ENCODE measurements at places on chromosomes 1 and 21. TPM values are rescaled to one million over a fixed set of nuclear protein-coding genes. Genes with fewer than 3 reads are reported as not detected.

The IFI16 gene
- total RNA-seq = 67.1 TPM

The LCE6A gene
- total RNA-seq = 3.0 TPM

The DESI2 gene
- total RNA-seq = 29.8 TPM

The ITGB2 gene
- 15.4 TPM for total RNA-seq

The KRTAP19-1 gene
- total RNA-seq = not detected

The TMPRSS3 gene
- 1.0 TPM for total RNA-seq

The LAMTOR2 gene
- total RNA-seq = 66.6 TPM

The COL24A1 gene
- total RNA-seq = 0.34 TPM

The HPDL gene
- total RNA-seq = not detected

DNA sequence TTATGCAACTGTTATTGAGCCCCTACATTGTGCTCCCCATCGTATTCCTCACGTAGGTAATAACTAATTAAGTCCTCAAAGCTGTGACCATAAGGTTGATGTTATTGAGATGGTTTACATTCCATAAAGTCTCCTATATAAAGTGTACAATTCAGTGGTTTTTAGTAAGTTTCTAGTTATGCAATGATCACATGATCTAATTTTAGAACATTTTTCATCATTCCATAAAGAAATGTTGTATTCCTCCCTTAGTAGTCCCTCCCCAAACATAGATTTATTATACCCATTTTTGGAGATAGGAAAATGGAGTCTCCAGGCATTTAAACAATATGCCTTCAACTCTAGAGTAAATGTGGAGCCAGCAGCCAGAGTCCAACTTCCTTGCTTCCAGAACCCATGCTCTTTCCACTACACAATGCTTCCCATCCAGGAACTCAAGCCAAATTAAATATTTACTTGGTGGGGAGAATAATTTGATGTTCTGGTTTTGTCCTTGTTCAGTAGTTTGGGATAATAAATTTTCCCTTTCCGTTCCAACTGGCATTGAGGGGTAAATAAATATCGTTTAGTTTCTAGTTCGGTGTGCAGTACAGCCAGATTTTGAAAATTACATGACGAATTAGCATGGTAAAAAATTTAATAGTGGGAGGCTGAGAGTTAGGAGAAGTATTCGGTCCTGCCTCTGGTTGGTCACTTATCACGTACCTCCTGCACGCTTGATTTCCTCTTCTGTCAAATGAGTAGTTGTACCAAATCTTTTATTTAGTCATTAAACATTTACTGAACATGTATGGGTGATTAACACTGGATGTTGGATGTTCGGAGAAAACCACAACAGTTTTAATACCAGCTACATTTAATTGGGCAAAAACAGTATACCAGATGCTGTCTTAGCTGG, 66.3 kb downstream of the CACHD1 start:
- no peaks in the 10 kb centered on the region for H3K36me3 ChIP-seq
- H3K4me3 ChIP-seq = no peak overlapping the region
- no peaks in the 10 kb centered on the region for H3K27me3 ChIP-seq
- H3K4me1 ChIP-seq = peaks cover 25% of the 10 kb centered on the region

DNA sequence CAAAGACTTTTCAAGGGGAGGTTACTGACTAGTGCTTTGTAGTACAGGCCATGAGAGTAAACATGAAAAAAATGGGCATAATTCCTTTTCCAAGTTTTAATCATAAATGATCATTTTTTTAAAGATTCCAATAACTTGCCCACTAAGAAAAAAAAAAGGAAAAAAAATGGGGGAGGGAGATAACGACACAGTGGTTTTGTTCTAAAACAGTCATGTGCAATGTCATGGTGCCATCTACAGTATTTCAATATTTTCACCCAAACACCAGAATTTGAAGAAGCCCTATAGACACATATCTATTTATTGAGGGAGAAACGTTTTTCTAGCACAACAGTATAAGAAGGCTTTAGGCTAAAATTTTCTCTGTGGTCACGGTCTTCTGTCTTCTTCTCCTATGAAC, 250.2 kb downstream of the LTN1 start:
- no peak for DNase-seq
- no peak overlapping the region for H3K27ac ChIP-seq
- H3K36me3 ChIP-seq = no peaks in the 10 kb centered on the region
- H3K4me1 ChIP-seq = peaks cover 10% of the 10 kb centered on the region
- no peak overlapping the region for H3K4me3 ChIP-seq
- H3K27me3 ChIP-seq = no peaks in the 10 kb centered on the region

DNA sequence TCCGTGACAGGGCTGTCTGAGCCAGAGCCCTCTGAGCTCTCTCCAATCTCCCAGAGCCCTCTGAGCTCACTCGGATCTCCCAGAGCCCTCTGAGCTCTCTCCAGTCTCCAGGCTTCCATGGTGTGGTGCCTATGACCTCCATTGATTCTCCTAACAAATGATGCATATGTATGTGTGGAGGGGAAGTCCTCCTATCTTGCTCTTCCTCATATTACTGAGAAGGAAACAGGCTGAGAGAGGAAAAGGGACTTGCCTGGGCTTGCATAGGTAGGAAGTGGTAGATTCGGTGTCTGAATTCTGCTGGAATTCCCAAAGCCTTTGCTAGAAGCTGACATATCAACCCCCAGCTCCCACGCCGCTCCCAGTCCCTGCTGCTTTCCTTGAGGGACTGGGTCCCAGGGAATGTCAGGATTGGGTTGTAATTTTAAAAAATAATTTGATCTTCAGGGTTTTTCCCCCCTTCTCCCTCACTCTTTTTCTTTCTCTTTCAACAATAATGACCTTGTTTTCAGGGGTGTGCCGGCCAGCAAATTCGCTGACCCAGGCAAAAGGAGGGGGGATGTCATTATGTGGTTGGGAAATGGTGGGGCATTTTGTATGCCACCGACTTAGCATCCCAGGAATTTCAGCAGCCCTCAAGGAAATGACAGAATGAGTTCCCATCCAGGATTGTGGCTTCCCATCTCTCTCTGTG, 42.3 kb upstream of the RUNX3 start:
- H3K4me3 ChIP-seq = no peak overlapping the region

DNA sequence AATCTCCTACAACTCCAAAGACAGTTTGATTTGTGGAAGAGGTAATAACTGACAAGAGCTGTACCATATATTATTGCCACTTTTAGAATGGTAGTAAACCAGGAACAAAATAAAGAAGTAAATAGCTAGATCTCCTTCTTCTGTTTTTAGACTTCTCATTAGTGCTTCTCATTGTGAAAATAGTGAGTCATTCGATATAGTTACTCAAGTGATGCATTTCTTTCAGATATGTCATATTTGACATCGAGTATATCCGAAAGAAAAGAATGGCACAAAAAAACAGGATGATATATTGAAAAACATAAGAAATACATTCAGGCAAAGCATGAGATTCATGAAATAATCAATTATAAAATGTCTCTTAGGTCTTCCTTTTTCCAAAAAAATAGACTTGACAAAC, 1346.1 kb downstream of the BRINP3 start:
- no peaks in the 10 kb centered on the region for H3K27me3 ChIP-seq
- DNase-seq = no peak
- no peak overlapping the region for H3K4me3 ChIP-seq
- no peaks in the 10 kb centered on the region for H3K36me3 ChIP-seq
- H3K4me1 ChIP-seq = no peaks in the 10 kb centered on the region
- no peak overlapping the region for H3K27ac ChIP-seq

GRCh38 chr1:220803401-220804201, 16.9 kb downstream of the MTARC1 start:
- no peak overlapping the region for H3K4me3 ChIP-seq
- H3K27ac ChIP-seq = no peak overlapping the region
- DNase-seq = no peak
- peaks cover 5% of the 10 kb centered on the region for H3K27me3 ChIP-seq
- no peaks in the 10 kb centered on the region for H3K4me1 ChIP-seq

- H3K27me3 ChIP-seq = no peaks in the 10 kb centered on the region
- H3K4me3 ChIP-seq = no peak overlapping the region
- H3K4me1 ChIP-seq = peaks cover 45% of the 10 kb centered on the region
- no peak for DNase-seq
These were observed 26.4 kb downstream of the ABCA4 start for GRCh38 chr1:94094469-94095111.

- H3K4me3 ChIP-seq = no peak overlapping the region
- H3K4me1 ChIP-seq = peaks cover 41% of the 10 kb centered on the region
- peak overlapping the region; percentile 31 for H3K27ac ChIP-seq
- H3K27me3 ChIP-seq = peaks cover 43% of the 10 kb centered on the region
- no peak for DNase-seq
These were observed 49.9 kb downstream of the UMODL1 start for GRCh38 chr21:42120903-42121535.

GRCh38 chr1:227913396-227913763, 34.4 kb downstream of the WNT9A start:
- no peak overlapping the region for H3K27ac ChIP-seq
- H3K36me3 ChIP-seq = no peaks in the 10 kb centered on the region
- no peak overlapping the region for H3K4me3 ChIP-seq
- H3K27me3 ChIP-seq = no peaks in the 10 kb centered on the region

- no peaks in the 10 kb centered on the region for H3K36me3 ChIP-seq
- peaks cover 5% of the 10 kb centered on the region for H3K4me1 ChIP-seq
- no peak overlapping the region for H3K4me3 ChIP-seq
- no peak overlapping the region for H3K27ac ChIP-seq
These were observed 44.1 kb upstream of the TINAGL1 start for GRCh38 chr1:31532173-31532572.

GRCh38 chr21:33936301-33937038, 20.9 kb upstream of the ATP5PO start:
- H3K36me3 ChIP-seq = no peaks in the 10 kb centered on the region
- H3K4me1 ChIP-seq = peaks cover 28% of the 10 kb centered on the region

DNA sequence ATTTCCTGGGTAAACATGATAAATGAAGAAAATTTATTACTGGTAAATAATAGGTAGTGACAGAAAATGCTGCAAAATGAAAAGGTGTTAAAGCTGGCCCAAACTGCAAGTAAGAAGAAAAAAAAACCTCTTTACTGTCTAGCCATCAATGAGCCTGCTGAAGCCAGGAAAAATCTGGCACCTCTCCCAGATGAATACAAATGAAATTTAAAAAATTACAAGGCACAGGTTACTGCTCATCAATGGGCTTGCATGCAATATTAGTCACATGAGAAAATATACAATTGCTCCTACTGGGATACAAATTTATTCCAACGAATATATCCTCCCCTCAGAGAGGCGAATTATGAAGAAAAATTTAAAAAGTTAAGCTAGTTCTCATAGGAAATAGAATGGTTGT, 1422.5 kb downstream of the KCNT2 start:
- H3K4me3 ChIP-seq = no peak overlapping the region
- DNase-seq = no peak
- no peaks in the 10 kb centered on the region for H3K27me3 ChIP-seq

- DNase-seq = no peak
- H3K4me3 ChIP-seq = no peak overlapping the region
- no peak overlapping the region for H3K27ac ChIP-seq
- no peaks in the 10 kb centered on the region for H3K27me3 ChIP-seq
- H3K36me3 ChIP-seq = no peaks in the 10 kb centered on the region
These were observed 280.5 kb upstream of the SGIP1 start for GRCh38 chr1:66253330-66253921.

DNA sequence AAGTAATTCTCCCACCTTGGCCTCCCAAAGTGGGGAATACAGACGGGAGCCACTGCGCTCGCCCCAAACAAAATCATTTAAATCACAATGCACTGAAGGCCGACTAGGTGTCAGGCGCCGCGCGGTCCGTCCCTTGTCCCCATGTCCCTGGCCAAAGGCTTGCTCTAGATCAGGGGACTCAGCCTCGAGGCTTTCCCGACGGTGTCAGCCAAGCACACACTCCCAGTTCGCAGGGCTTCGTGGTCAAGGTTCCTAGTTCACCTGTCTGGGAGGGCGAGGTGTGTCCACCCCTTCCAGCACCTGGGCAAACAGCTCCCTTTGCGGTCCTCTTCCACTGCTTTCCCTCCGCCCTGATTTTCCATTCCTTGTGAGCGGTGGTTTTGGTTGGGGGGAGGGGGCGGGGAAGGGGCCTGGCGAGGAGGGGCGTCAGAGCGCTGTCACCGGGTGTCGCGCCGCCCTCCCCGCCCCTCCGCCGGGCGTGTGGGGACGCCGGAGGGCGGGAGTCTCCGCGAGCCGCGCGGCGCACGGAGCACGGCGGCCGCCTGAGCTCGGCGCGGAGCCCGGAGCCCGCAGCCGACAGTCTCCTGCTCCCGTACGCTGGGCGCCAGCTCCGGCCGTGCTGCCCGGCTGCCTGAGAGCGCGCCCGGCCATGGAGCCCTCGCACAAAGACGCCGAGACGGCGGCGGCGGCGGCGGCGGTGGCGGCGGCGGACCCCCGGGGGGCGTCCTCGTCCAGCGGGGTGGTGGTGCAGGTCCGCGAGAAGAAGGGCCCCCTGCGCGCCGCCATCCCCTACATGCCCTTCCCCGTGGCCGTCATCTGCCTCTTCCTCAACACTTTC, at the start of gene STUM:
Gene STUM (plus strand): TSS at position 509 of the 838 bp plus-strand sequence. CDS start 141 bp downstream, at position 650.
- H3K27ac ChIP-seq = peak within 1 kb of the TSS; percentile 42
- H3K4me3 ChIP-seq = peak within 1 kb of the TSS; percentile 58
- H3K27me3 ChIP-seq = peaks cover 23% of the 10 kb centered on the region
- no peak for DNase-seq
- H3K4me1 ChIP-seq = peaks cover 35% of the 10 kb centered on the region

Data from suprapubic skin (tissue), 4 donors.